ENCODE measurements at places on chromosomes 4 and X.

DNA sequence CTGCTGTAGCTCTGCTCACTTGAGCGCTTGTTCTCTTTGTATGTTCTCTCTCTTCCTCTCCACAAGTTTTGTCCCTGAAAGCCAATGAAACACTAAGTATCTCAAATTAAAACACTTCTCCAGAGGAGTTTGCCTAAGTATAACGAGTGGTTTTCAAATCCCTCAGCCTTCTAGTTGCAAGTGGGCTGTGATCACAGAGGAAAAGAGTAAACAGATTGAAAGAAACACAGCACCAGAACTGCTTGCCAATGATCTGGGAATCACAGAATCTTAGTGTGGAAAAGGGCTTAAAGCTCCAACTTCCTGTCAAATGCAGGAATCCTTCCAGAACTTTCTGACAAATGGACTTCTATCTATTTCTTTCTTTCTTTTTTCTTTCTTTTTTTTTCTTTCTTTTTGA, 4.8 kb upstream of the PRSS12 start:
- no peak for DNase-seq

- DNase-seq: no peak
Observed at GRCh38 chr4:3659131-3659530, 107.1 kb upstream of the ADRA2C start.

DNA sequence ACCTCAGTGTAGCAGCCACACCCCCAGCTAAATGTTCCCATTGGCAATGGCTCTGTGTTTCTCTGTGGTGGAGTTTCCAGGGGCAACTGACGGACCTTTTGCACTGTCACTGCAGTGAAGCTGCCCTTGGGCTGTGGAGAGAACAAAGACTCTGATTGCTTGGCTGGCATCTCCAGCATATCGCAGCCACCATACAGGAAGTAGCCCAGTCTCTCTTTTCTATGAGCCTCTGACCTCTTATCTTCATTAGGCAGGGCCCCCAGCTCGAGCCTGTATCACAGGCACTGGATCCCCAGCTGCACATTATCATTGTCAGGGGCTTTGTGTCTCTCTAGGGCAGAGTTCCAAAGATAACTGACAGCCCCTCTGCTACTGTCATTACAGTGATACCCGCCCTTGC, 483.5 kb downstream of the ARAP2 start:
- DNase-seq: no peak

- DNase-seq: no peak
Observed at GRCh38 chr4:159240687-159241086, 137.8 kb downstream of the RAPGEF2 start.

DNA sequence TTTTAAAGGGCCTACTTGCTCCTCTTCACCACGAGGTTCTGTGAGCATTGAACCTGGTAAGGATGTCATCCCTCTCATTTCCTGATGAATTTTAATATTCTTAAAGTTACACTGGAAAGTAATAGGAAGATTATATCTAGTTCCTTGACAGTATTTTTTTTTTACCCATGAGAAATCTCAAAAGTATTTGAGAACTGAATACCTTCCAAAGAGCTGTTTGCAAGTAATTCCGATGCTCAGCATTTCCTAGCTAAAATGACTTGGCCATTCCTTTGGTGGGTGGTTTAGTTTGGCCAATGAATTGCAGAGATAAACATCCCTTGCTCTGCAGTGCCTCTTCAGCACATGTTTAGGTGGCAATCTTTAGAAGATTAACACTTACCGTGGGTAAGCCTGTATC, 110.2 kb upstream of the WDR1 start:
- DNase-seq: no peak

DNA sequence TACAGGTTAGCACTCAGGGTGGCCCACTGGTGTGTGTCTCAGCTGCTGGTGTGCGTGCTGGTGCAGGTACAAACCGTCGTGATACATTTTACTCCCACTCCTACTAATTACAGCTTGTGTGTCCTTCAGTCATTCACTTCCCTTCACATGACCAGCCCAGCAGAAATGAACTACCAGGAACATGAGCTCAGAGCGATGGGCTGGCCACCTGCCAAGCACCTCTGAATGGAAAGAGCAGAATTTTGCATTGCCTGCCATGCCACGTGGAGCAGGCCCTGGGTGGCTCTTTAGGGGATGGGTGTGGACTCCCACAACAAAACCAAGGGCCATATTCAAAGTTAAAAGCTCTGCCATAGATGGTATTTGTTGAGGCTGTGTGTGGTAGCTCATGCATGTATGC, 58.9 kb upstream of the PGM2 start:
- no peak for DNase-seq

- no peak for DNase-seq
Observed at GRCh38 chrX:154712781-154713740, 37.8 kb downstream of the GAB3 start.

DNA sequence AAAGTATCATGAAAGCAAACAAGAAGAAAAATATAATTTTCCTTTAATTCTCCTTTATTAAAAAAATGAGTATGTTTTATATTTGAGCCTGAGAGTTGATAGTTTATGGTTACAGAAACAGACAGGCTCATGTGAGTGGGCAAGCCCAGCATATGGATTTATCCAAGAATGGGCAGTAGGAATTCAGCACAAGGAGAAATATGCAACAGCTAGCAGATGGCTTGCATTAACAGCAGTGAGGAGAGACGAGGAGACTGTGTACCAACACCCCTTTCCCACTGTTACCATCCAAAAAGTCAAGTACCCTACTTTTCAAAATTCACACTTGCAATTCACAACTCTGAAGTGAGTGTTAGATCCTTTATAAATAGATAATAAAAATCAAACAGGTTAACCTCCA, 1760.2 kb upstream of the TENM3 start:
- no peak for DNase-seq

- DNase-seq: no peak
Observed at GRCh38 chrX:95878874-95879273, 805.8 kb upstream of the DIAPH2 start.

DNA sequence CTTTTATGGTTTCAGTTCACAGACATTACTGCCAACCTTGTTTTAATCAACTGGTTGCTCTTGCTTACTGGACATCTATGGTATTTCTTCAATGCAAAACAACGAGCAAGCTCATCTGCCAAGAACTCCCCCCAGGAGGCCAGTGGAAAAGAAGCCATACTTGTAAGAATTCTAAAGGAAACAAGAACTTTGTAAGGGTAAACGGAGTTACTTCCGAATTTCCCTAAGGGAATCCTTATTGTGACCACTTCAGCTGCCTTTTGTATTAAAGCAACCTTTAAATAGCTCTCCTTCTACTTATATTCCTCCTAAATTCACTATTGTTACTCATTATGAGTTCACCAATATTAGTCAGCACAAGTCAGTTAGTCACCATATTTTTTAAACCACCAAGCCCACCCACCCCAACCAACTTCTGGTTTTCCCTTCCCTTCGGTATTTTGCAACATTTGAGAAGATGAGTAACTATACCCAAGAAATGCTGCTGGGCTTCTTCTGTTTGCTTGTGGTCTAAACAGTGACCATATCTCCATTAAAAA, 602.8 kb upstream of the DIPK2B start:
- no peak for DNase-seq

DNA sequence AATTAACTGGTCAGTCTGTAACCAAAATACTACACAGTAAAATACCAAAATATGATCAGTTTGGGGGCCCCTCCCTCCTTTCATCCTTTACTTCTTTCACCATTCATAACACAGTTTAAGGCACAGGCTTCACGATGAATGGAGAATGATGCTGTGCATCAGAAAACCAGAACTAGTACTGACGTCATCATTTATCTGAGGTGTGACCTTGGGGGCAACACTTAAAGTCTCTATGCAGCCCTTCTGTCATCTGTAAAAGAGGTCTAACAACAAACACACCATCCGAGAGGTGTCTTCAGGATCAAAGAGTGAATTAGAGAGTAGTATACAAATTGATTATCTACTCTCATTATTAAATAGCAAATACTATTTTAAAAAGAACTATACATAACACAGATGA, 135.4 kb downstream of the SH3KBP1 start:
- DNase-seq: no peak

- no peak for DNase-seq
Observed at GRCh38 chrX:30812326-30812725, 76.7 kb downstream of the TAB3 start.
